ENCODE measurements at places on chromosomes 7 and 10.

DNA sequence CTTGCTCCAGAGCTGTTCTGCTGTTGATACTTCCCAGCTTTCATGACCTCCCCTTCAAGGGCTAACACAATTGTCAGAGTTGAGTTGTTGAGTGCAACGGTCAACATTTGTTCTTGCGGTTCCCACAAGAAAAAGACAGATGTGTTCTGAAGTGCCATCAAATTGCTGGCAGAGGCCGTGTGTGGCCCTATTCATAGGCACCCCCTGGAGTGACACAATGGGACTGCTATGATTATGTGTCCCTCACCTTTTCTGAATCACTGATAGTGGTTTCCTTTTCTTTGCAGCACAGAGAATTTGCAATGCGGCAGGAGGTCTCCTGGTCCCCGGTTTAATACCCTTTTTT lies 5.8 kb upstream of the IGFBP1 start:
- DNase-seq, result no peak

GRCh38 chr10:63583397-63583796 lies 62.2 kb downstream of the REEP3 start:
- DNase-seq, result peak; percentile 87

DNA sequence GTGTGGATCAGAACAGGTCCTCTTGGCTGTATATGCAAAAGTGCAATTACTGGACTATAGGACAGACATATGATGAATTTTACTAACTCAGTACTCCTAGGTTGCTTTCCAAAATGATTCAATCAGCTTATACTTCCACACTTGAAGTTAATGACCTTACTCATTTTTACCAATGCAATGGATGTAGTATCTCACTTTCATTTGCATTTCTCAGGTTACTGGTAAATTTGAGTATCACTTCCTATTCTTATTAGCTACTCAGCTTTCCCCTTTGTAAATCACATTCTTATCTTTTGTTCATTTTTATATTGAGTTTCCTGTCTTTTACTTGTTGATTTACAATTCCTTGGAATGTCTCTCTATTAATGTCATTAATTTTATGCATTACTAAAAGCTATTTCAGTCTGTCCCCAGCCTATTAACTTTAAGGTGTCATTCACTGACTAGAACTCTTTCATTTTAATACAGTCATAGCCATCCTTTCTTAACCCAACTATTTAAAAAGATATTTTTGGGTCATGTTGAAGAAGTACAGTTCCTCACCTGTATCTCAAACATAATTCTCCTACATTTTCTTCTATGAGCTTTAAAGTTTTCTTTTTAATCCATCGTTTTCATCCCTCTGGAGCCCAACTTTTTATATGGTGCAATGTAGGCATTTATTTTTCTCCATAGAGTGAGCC lies 88.6 kb downstream of the VIM start:
- no peak for DNase-seq

- peak; percentile 26 for DNase-seq
These were observed 93.3 kb downstream of the HYCC1 start for GRCh38 chr7:22920672-22921071.

- no peak for DNase-seq
These were observed 61.0 kb downstream of the HTR5A start for GRCh38 chr7:155131090-155131489.

DNA sequence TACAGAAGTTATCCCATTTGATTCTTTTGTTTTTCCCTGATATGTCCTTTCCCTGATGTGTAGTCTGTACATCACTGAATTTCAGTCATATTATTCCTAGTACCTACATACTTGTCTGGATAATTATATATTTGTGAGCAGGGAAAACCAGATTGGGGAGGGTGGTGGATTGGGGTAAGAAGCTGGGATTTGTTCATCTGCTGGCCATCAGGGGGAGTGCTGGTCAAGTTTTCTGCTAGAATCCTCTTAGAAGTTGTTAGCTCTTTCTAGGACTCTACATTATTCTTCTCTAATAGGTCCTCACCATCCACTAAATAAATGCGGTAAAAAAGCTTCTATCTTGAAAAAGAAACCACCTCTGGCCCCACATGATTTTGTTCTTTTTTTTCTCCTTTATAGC lies 232.7 kb upstream of the TAC1 start:
- peak; percentile 83 for DNase-seq

- no peak for DNase-seq
These were observed 20.7 kb downstream of the CREB3L2 start for GRCh38 chr7:137981175-137981574.

DNA sequence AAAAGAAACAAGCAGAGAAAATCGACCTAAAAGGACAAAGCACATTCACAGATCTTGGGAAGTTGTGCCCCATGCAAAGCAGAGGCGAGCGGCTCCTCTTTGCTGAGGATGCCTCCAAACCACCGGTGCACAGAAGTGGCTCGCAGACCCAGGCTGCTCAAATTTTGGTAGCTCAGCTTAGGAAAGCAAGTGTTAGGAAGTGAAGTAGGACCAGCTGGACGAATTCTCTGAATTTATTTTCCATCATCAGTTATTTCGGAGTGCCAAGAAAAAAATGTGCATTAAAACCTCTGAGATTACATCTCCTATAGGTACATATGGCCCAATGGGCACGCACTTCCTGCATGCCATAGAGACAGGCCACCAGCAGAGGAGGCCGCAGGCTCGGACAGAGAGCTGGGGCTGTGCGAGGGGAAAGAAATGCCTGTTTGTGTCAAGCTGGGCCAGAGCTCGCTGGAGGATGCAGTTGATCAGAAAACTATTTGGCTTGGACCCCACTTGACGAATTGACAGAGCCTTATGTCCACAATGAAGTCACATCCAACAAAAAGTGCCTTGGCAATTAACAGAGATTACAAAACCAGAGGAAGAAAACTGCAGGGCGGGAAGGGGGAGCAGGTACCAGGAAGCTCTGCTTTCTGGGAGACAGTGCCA lies 122.3 kb upstream of the LYZL2 start:
- DNase-seq, result peak; percentile 87

DNA sequence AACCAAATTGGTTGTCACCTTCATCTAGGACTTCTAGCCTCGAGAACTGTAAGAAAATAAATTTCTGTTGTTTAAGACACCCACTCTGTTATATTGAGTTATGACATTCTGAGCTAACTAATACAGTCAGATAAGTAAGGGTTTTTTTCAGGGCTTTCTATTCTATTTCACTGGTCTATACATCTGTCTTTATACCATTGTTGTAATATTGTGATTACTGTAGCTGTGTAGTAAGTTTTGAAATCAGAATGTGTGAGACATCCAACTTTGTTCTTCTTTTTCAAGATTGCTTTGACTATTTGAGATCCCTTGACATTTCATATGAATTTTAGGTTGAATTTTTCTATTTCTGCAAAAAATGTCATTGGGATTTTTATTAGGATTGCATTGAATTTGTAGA lies 7.5 kb downstream of the IFIT1 start:
- no peak for DNase-seq

- DNase-seq, result no peak
These were observed 136.6 kb downstream of the CALN1 start for GRCh38 chr7:72275382-72276070.

DNA sequence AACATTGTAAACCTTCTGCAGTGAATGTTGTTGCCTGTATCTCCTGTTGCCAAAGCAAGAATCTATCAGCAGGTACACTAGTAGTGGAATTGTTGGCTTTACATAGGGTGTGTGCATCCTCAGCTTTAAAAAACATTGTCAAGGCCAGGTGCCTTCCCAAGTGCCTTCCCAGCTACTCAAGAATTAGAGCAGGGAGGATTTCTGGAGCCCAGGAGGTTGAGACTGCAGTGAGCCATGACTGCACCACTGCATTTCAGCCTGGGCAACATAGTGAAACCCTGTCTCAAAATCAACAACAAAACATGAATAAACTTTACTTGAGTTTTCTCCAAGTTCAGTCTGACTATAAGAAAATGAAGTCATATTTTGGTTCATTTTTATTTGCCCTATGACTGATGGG lies 217.3 kb downstream of the CCSER2 start:
- DNase-seq, result no peak

DNA sequence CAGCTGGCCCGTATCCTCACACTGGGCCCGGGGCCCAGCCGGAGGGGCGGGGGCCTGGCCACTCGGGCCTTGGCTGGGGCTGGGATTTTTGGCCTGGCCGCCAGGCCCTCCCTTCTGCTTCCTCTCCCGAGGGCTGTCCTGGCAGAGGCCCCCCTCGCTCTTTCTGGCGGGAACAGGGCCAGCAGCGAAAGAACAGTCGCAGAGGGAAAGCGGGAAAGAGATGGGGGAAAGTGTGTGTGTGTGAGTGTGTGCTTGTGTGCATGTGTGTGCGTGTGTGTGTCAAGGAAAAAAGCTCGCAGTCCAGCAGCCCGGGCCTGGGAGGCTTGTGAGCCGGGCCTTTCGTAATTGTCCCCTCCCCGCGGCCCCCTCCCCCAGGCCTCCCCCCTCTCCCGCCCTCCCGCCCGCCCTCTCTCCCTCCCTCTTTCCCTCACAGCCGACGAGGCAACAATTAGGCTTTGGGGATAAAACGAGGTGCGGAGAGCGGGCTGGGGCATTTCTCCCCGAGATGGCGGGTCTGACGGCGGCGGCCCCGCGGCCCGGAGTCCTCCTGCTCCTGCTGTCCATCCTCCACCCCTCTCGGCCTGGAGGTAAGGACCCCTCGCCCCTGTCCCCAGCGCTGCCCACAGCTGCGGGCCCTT lies at the start of gene ELN:
Gene ELN (plus strand): TSS at position 491 of the 638 bp plus-strand sequence. CDS start 15 bp downstream, at position 506.
- no peak for DNase-seq

DNA sequence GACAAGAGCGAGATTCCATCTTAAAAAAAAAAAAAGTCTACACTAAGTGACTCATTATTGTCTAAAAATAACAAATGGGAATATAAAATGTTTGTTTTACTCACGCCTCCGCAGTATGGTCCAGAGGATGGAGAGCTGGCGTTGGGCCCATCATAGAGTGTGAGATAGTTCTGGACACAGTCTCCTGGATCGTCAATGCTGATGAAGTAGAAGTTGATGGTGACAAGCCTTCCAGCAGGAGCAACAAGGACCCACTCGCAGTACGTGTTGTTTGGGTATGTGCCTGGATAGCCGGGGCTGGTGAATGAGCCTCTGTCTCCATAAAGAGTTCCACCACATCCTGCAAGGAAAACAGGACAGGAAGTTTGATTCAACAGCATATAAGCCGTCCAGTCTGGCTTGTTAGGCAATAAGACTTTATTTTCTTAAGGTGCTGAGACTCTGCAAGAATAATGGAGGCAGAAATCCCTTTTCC lies 11.5 kb upstream of the RSU1 start:
- DNase-seq, result no peak

DNA sequence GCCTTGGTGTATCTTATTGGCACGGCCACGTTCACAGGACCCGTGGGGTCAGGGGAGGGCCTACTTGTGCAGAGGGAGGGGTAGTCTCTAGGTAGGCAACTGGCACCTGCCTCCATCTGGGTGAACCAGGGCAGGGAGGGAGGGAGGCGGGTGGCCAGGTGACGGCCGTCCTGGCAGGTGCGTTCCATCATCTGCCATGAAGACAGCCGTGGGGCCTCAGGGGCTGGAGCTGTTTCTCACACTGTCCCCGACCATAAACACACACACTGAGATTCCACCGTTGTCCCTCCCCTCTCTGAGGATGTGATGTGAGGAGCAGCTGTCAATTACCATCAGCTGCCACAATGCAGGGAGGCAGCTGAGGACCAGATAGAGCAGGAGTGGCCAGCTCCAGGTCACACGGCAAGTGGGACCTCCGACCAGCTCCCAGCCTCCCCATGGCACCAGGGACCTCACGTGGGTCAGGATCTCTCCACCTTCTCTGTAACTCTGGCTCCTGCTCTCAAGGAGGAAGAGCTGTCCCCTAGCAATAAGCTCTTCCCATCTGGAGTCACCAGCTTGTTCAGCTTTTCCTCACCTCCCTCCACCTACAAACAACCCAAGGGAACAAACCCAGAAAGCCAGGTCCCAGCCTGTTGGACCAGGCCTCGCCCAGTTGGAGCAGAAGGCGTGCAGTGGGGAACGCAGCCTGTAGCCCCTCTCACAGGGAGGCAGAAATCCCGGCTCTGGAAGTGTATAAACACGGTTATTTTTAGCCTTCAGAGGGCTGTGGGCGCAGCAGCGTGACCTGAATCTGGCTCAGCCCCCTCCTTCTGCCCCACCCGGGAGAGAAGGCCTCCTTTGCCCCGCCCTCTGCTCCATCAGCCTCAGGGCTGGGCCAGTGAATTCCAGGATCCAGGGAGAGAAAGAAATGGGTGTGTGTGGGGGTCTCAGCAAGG lies 33.1 kb downstream of the ZMIZ1 start:
- no peak for DNase-seq

- no peak for DNase-seq
These were observed 1127.7 kb upstream of the LRRTM3 start for GRCh38 chr10:65798133-65798532.

- DNase-seq, result peak; percentile 95
These were observed 80.3 kb upstream of the UCN3 start for GRCh38 chr10:5284311-5285057.

DNA sequence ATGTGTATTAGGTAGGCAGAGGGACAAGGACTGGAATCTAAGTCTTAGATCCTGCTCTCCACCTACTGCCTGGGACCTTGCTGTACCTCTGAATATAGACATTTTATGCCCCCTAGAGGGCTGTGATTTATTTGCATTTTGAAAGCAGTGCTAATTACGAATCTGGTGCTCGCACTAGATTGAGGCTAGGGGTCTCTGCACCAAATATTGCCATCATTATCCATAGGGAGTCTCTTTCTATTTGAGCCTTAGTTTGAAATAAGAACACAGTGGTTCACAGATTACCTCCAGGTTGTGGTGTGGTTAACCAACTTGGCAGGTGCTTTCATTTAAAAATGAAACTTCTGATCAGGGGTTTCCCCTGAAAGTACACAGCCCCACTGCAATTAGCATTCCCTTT lies 41.8 kb downstream of the CNNM1 start:
- peak; percentile 74 for DNase-seq
